AG04450 (cell line): ENCODE measurements at places on chromosomes 5 and 9.

GRCh38 chr5:128220841-128221240 is 137.3 kb downstream of the SLC12A2 start:
- no peak for DNase-seq

- no peak for DNase-seq
Observed at GRCh38 chr5:100188339-100188738, 346.8 kb upstream of the FAM174A start.

GRCh38 chr5:124902097-124902821 is 155.8 kb upstream of the ZNF608 start:
- no peak for DNase-seq

GRCh38 chr5:9658706-9659105 is 28.6 kb upstream of the TAS2R1 start:
- DNase-seq = no peak

DNA sequence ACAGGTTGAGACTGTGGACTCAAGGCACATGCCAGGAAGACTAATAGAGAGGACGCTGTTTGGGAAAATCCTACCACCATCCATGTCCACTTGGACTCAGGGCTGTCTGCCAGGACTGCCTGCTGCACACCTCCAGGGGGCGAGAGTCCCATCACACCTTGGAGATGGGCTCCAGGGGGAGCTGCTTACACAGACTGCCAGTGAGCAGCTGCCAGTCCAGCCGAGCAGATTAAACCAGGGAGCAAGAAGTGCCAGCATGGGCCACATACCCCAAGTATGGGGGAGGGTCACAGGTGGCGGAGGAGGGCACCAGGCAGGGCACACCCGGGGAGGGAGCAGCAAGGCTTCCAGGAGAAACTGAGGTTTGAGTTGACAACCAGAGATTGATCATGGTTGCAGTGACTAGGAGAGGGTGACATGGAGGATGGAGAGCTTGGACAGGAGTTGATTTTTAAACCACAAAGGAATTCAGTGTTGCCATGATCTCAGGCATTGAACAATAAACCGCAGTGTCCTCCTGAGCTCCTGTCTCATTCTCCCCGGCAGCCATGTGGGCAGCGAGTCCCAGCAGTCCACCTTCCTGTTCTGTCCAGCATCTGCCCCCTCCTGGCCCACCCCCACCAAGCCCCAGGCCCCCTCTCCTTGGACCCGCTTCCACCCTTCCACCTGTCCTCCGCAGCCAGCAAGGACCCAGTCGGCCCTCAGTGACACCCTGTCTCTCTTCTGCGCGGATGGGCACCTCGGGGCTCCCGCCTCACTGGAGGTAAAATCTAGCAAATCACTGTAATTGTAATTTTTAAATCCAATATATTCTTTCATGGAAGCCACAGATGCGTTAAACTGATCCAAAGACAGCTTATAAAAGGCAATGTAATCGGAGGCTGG is 3.1 kb upstream of the VAV2 start:
- DNase-seq = no peak

GRCh38 chr9:115980976-115981375 is 172.6 kb upstream of the PAPPA start:
- no peak for DNase-seq

DNA sequence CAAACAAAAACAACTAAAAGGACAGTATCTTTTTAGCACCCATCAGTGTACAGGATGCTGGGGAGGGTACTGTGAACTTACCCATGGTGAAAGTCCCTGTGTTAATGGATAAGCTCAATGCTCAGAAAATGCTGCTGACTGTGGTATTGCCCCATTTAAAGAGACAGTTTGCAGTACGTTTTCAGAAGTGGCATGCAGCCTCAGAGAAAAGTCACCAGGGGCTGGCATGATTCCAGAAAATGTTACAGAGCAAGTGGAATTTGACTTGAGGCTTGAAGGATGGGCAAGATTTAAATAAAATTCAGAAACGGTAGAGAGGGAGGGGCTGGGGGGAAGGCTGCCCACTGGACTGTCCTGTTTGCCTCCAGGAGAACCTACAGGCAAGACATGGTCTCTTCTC is 7.2 kb downstream of the S1PR3 start:
- no peak for DNase-seq
